ENCODE measurements at places on chromosomes 1 and 21. TPM values are rescaled to one million over a fixed set of nuclear protein-coding genes. Genes with fewer than 3 reads are reported as not detected.

KRTAP19-4 gene
- not detected for total RNA-seq

BEND5 gene
- total RNA-seq, result 12.4 TPM

TNFSF18 gene
- not detected for total RNA-seq

TFAP2E gene
- 1.8 TPM for total RNA-seq

SLAMF6 gene
- 48.1 TPM for total RNA-seq

LYPLAL1 gene
- 18.0 TPM for total RNA-seq

SFN gene
- 1.4 TPM for total RNA-seq

LCE2A gene
- not detected for total RNA-seq

UTS2 gene
- 1.6 TPM for total RNA-seq

HES4 gene
- total RNA-seq, result 0.60 TPM

DDX20 gene
- total RNA-seq, result 16.5 TPM

ANP32E gene
- 115 TPM for total RNA-seq

KIRREL1 gene
- not detected for total RNA-seq

NBPF20 gene
- 1.4 TPM for total RNA-seq

CCDC24 gene
- 3.2 TPM for total RNA-seq

RRP15 gene
- total RNA-seq, result 17.9 TPM

ITGB2 gene
- 452 TPM for total RNA-seq

COG2 gene
- total RNA-seq, result 30.0 TPM

COL24A1 gene
- total RNA-seq, result not detected

RNF220 gene
- total RNA-seq, result 94.4 TPM

REG4 gene
- total RNA-seq, result 9.1 TPM

LCE3E gene
- total RNA-seq, result not detected

PRCC gene
- 76.0 TPM for total RNA-seq

KRTAP10-10 gene
- total RNA-seq, result not detected

CYYR1 gene
- total RNA-seq, result not detected

SH3BGR gene
- 1.4 TPM for total RNA-seq

KCNH1 gene
- total RNA-seq, result not detected

LCE1F gene
- not detected for total RNA-seq

RIIAD1 gene
- total RNA-seq, result not detected

CD160 gene
- total RNA-seq, result 0.53 TPM

HNRNPCL1 gene
- not detected for total RNA-seq

GIPC2 gene
- total RNA-seq, result 0.74 TPM

UBL4B gene
- not detected for total RNA-seq

GJA4 gene
- total RNA-seq, result not detected

NUP210L gene
- 0.11 TPM for total RNA-seq

CD58 gene
- 23.6 TPM for total RNA-seq

CNKSR1 gene
- 4.5 TPM for total RNA-seq

TMEM59 gene
- 182 TPM for total RNA-seq

GJA8 gene
- total RNA-seq, result not detected

OR2L2 gene
- total RNA-seq, result 0.19 TPM

DMRTA2 gene
- not detected for total RNA-seq

SERINC2 gene
- total RNA-seq, result 0.14 TPM

HHAT gene
- total RNA-seq, result 3.3 TPM

BRDT gene
- total RNA-seq, result not detected

PDC gene
- not detected for total RNA-seq

SPRR2D gene
- total RNA-seq, result not detected

NR5A2 gene
- total RNA-seq, result not detected

SLC5A9 gene
- total RNA-seq, result not detected

AKR1A1 gene
- 102 TPM for total RNA-seq

ACTA1 gene
- total RNA-seq, result not detected

ST6GALNAC3 gene
- 0.55 TPM for total RNA-seq

FAM72B gene
- 23.9 TPM for total RNA-seq

ADCY10 gene
- total RNA-seq, result 0.42 TPM

SZT2 gene
- 84.8 TPM for total RNA-seq
